ENCODE measurements at places on chromosomes 16 and 17.

DNA sequence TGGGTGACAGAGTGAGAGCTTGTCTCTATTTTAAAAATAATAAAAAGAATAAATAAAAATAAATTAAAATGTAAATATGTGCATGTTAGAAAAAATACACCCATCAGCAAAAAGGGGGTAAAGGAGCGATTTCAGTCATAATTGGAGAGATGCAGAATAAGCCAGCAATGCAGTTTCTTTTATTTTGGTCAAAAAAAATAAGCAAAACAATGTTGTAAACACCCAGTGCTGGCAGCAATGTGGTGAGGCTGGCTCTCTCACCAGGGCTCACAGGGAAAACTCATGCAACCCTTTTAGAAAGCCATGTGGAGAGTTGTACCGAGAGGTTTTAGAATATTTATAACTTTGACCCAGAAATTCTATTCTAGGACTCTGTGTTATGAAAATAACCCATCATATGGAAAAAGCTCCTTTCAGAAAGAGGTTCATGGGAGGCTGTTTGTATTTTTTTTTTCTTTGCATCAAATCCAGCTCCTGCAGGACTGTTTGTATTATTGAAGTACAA, 8.5 kb downstream of the STH start:
- no peak for DNase-seq

DNA sequence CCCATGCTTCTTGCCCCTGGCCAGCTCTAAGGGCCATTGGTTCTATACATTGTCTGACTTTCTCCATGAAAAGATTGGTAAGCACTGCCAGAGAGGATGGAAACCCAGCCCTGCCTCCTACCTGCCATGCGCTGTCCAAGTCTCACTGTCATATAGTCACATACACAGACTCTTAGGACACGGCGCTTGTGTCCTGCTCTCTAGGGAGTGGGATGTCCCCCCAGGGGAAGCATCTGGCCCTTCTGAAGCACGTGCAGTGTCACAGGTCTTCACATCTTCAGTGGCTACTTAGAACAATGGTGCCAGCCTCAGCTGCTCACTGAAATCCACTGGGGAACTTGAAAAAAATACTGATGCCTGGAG, 38.7 kb downstream of the MYO18A start:
- no peak for DNase-seq

DNA sequence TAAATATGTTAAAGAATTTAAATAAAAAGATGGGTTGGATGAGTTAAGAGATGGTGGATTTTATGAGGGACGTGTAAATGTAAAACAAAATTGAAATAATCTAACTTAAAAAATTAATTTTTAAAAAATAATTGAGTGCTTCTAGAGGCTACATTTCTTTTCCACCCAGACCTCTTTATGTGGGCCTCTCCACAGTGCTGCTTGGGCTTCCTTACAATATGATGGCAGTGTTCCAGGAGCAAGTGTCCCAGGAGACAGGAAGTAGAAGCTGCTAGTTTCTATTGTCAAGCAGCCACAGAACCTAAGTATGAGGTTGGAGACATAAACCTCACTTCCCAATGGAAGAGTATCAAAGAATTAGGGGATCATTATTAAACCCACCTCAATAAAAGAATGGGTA, 205.7 kb upstream of the CPHXL start:
- DNase-seq = no peak

GRCh38 chr16:79372503-79373184, 227.9 kb downstream of the MAF start:
- peak; percentile 89 for DNase-seq

- DNase-seq = no peak
These were observed 5.2 kb upstream of the ECI1 start for GRCh38 chr16:2256531-2257140.

- DNase-seq = no peak
These were observed at the start of gene SEPTIN1 for GRCh38 chr16:30382111-30382881. Gene SEPTIN1, minus strand, starts transcription at chr16:30382561. Its CDS starts 19 bp downstream, at chr16:30382542.

GRCh38 chr16:62545039-62545438, 508.8 kb upstream of the CDH8 start:
- DNase-seq = no peak

GRCh38 chr16:49410226-49410625, 36.6 kb downstream of the C16orf78 start:
- DNase-seq = no peak
